Osteoblast (primary cell): ENCODE measurements at places on chromosomes 5 and 9. TPM values are rescaled to one million over a fixed set of nuclear protein-coding genes. Genes with fewer than 3 reads are reported as not detected.

PCDH12 gene
- under 0.01 TPM in 1 of 2 replicates, not detected in the other for total RNA-seq

TSSK1B gene
- total RNA-seq, result 0.72 and 0.88 TPM in 2 replicates

ANKH gene
- 125 and 130 TPM in 2 replicates for total RNA-seq

RNF14 gene
- total RNA-seq, result 69.0 and 90.8 TPM in 2 replicates

PCDHGA2 gene
- 2.7 and 2.9 TPM in 2 replicates for total RNA-seq

AK8 gene
- total RNA-seq, result 0.59 and 1.1 TPM in 2 replicates

NEUROG1 gene
- total RNA-seq, result not detected in 2 replicates

ROPN1L gene
- total RNA-seq, result 0.59 and 0.72 TPM in 2 replicates

PTGDS gene
- total RNA-seq, result 37.4 and 57.9 TPM in 2 replicates

FBLL1 gene
- total RNA-seq, result 0.36 and 1.2 TPM in 2 replicates

TAS2R1 gene
- not detected in 2 replicates for total RNA-seq

IQGAP2 gene
- total RNA-seq, result 0.29 and 0.36 TPM in 2 replicates

RASGRF2 gene
- under 0.01 and 0.29 TPM in 2 replicates for total RNA-seq

IRF1 gene
- 19.7 and 22.1 TPM in 2 replicates for total RNA-seq

HBEGF gene
- 1.8 and 2.5 TPM in 2 replicates for total RNA-seq

HTR4 gene
- not detected in 2 replicates for total RNA-seq

PHF24 gene
- total RNA-seq, result under 0.01 TPM in 1 of 2 replicates, not detected in the other

GRIA1 gene
- 0.29 and 1.1 TPM in 2 replicates for total RNA-seq

ACTBL2 gene
- not detected in 2 replicates for total RNA-seq

SPAG8 gene
- 0.88 and 2.2 TPM in 2 replicates for total RNA-seq

VLDLR gene
- 5.3 and 10.1 TPM in 2 replicates for total RNA-seq

COX7C gene
- total RNA-seq, result 110 and 128 TPM in 2 replicates

FAM221B gene
- total RNA-seq, result not detected in 2 replicates

FGF1 gene
- 2.9 and 4.3 TPM in 2 replicates for total RNA-seq

CMYA5 gene
- 2.1 and 2.2 TPM in 2 replicates for total RNA-seq

TLR4 gene
- 44.2 and 46.7 TPM in 2 replicates for total RNA-seq

UBE2R2 gene
- 21.4 and 22.4 TPM in 2 replicates for total RNA-seq

CORO2A gene
- 0.29 and 0.72 TPM in 2 replicates for total RNA-seq

ANKRD34B gene
- total RNA-seq, result not detected in 2 replicates

GABRA1 gene
- not detected in 2 replicates for total RNA-seq

CYSRT1 gene
- total RNA-seq, result 1.1 and 1.5 TPM in 2 replicates

C5orf47 gene
- total RNA-seq, result not detected in 2 replicates

NUP155 gene
- total RNA-seq, result 25.0 and 32.4 TPM in 2 replicates

IFNA13 gene
- not detected in 2 replicates for total RNA-seq

ROR2 gene
- total RNA-seq, result 13.8 and 28.3 TPM in 2 replicates

MAPKAP1 gene
- total RNA-seq, result 72.4 and 75.4 TPM in 2 replicates

ZNF608 gene
- total RNA-seq, result 11.6 and 14.7 TPM in 2 replicates

SLC6A3 gene
- total RNA-seq, result not detected in 2 replicates

SLC34A1 gene
- total RNA-seq, result not detected in 2 replicates

SHB gene
- 8.8 and 9.4 TPM in 2 replicates for total RNA-seq

NIM1K gene
- total RNA-seq, result 0.88 and 1.1 TPM in 2 replicates
